OCI-M1 (cell line): ENCODE measurements at places on chromosomes 3 and 15.
A peak's percentile ranks its signal among the peaks of the same experiment; 100 is the strongest.

- no peak for DNase-seq
These were observed 14.4 kb upstream of the WNT7A start for GRCh38 chr3:13894096-13894806.

GRCh38 chr3:97197083-97197482 lies 382.7 kb downstream of the EPHA6 start:
- no peak for DNase-seq

- DNase-seq = no peak
These were observed 32.1 kb upstream of the TJP1 start for GRCh38 chr15:29854413-29854812.

DNA sequence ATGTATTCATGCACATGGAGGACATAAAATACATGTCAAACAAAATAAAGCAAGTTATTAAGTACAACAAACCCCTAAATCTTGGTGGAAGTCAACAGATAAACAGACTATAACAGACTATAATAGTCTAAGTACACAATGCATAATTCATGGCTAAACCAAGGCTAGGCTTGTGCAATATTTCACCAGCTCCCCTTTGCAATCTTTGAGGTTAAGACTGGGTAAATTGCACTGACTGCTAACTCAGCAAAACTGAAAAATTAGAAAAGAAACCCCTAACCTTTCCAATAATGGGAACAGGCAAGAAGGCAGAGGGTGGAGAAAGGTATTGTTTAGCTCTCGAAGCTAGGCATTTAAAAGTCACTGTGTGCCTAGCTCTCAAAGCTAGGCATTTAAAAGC lies 304.9 kb upstream of the WNT5A start:
- DNase-seq = no peak

DNA sequence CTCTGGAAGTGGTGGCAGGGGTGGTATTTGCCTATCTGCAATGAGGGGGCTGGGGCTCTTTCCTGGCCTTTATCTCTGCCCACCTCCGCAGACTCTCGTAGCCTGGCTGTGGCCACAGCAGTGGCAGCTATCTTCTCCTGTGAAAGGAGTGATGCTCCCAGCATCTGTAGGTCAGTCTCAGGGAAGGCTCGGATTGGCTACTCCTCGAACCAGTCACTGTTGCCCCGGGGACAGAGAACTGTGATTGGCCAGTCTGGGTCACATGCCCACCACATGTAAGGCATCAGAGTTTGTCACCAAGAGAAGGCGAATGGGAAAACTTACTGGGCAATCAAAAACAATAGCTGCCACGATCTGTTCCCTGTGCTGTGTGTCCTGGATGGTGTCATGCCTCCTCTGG lies 30.1 kb upstream of the FGD5 start:
- no peak for DNase-seq

- DNase-seq = peak; percentile 85
These were observed 39.7 kb upstream of the SPSB4 start for GRCh38 chr3:141011232-141011996.

DNA sequence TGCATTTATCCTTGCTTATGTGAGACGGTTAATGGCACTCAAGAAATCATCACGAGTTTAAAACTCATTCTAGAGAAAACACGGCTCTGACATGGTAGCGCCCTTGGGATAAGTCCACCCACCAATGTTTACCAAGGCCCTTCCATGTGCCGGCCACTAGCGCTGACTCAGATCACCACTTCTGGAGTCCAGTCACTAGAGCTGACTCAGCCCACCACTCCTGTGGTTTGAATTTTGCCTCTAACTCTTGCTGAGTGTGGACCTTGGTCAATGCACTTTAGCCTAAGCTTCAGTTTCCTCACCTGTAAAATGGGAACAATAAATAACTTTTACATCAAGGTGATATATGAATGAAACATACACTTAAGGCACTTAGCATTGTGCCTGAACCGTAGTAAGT lies 358.4 kb upstream of the PROK2 start:
- DNase-seq = peak; percentile 11

- DNase-seq = no peak
These were observed 15.9 kb downstream of the PLA2G4F start for GRCh38 chr15:42140383-42141070.

GRCh38 chr3:11093823-11094340 lies 60.4 kb upstream of the HRH1 start:
- no peak for DNase-seq

- no peak for DNase-seq
These were observed 617.5 kb upstream of the CCDC54 start for GRCh38 chr3:106759731-106760130.
